ENCODE measurements at places on chromosomes 2 and 18. TPM values are rescaled to one million over a fixed set of nuclear protein-coding genes. Genes with fewer than 3 reads are reported as not detected.

DNA sequence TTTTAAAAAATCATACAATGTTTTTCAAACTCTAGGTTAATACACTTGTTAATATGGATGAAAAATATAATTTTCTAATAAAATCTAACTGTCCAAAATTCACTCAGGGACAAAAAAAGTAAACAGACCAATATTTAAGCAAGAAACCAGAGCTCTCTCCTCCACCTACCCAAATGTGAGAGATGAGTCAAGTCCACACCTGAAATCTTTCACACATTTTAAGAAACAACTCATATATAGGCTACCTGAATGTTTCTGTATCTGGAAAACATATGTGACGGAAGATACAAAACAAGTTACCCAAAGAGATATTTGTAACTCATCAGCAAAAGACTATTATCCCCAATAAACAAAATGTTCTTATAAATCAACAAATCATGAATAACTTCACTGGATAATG is 20.2 kb downstream of the ZNF516 start:
- H3K36me3 ChIP-seq = no peaks in the 10 kb centered on the region
- H3K27me3 ChIP-seq = peaks cover 28% of the 10 kb centered on the region
- DNase-seq = no peak
- no peak overlapping the region for H3K27ac ChIP-seq
- peaks cover 4% of the 10 kb centered on the region for H3K4me1 ChIP-seq

DNA sequence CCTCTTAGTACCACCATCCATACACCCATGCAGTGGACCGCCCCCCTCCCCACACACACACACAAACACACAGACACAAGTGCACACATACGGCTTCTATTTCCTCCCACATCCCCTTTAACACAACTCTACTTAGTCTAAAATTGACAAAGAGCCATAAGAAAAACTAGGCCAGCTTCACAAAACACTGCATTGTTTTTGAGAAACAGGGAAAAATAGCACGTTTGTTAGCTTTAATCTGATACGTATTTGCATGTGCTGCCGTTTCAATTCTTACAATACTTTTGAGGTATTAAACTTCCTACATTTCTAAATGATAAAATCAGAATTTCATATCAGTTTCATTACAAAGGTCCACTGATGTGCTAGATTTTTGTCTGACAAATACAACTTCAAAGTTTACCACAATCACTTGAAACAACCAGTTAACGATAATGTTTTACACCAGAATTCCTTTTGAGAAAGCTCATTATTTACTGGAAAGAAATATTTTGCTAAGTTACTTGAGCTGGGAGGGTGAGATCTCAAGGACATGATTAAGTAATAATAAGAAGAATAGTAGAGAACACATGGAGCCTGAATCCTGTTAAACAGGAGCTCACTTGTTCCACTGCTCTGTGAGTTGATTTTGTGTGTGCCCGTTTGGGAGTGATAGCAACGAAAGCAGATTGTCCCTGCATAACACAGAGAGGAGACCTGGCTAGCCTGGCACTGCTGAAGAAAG is 74.5 kb downstream of the MOGAT1 start:
- H3K27ac ChIP-seq = no peak overlapping the region
- H3K36me3 ChIP-seq = no peaks in the 10 kb centered on the region
- no peak for DNase-seq
- no peak overlapping the region for H3K4me3 ChIP-seq
- no peaks in the 10 kb centered on the region for H3K27me3 ChIP-seq

DNA sequence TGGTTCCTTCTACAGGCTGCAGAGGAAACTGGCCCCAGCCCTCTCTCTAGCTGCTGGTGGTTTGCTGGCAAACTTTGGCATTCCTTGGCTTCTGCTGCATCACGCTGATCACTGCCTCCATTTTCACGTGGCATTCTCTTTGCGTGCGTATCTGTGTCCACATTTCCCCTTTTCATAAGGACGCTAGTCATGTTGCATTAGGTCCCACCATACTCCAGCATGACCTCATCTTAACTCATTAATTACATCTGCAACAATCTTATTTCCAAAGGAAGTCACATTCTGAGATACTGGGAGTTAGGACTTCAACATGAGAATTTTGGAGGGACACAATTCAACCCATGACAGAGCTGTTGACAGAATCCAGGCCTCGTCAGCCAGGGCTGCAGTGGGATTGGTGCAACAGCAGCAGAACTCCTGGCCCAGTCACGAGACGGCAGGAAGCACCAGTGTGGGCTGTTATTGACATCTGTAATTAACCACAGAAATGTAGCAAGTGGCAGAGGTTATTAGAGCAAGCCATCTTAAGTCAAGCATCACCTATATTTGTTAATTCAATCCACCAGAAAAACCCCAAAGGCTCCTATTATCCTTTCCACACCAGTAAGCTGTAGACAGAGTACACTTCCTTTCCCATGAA is 132.4 kb downstream of the TMEM163 start:
- peaks cover 9% of the 10 kb centered on the region for H3K4me1 ChIP-seq
- no peaks in the 10 kb centered on the region for H3K36me3 ChIP-seq
- H3K27me3 ChIP-seq = no peaks in the 10 kb centered on the region
- no peak overlapping the region for H3K4me3 ChIP-seq
- no peak overlapping the region for H3K27ac ChIP-seq

- H3K4me3 ChIP-seq = no peak overlapping the region
- no peaks in the 10 kb centered on the region for H3K36me3 ChIP-seq
- DNase-seq = no peak
- peaks cover 3% of the 10 kb centered on the region for H3K27me3 ChIP-seq
- peaks cover 11% of the 10 kb centered on the region for H3K4me1 ChIP-seq
- no peak overlapping the region for H3K27ac ChIP-seq
Measured at GRCh38 chr2:33602201-33602830, 3.2 kb upstream of the FAM98A start.

DNA sequence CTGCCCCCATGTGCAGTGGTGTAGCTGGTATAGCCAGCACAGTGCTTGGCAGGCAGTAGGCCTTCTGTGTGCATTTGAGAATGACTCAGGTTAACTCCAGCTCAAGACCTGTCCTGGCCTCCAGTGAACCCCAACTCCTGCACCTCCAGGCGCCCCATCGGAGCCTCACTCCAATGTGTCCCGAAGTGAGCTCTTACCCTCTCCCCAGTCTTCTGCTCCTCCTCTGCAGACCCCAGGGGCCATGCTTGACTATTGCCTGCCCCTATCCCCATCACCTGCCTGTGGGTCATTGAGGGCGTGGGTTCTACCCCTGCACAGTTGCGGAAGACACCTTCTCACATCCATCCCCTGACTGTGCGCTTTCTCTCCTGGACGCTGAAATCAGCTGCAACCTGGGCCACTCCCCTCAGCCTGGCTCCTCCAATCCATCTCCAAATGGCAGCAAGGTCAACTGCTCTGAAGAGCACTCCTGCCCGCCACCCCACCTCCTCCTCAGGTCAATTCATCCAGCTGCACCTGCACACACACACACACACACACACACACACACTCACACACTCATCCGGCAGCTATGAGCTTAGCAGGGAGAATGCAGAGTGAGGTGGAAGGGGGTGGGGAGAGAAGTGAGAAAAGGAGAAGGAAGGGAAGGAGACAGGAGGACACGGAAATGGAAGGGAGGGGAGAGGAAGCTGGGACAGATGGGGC is 130.3 kb upstream of the GLI2 start:
- no peak overlapping the region for H3K27ac ChIP-seq
- no peak overlapping the region for H3K4me3 ChIP-seq
- H3K36me3 ChIP-seq = no peaks in the 10 kb centered on the region
- DNase-seq = no peak
- no peaks in the 10 kb centered on the region for H3K4me1 ChIP-seq
- no peaks in the 10 kb centered on the region for H3K27me3 ChIP-seq

GRCh38 chr2:205609113-205609512 is 73.2 kb upstream of the NRP2 start:
- H3K36me3 ChIP-seq = peaks cover 17% of the 10 kb centered on the region
- H3K4me3 ChIP-seq = no peak overlapping the region
- no peak for DNase-seq
- no peak overlapping the region for H3K27ac ChIP-seq
- H3K27me3 ChIP-seq = peaks cover 2% of the 10 kb centered on the region
- peaks cover 58% of the 10 kb centered on the region for H3K4me1 ChIP-seq

DNA sequence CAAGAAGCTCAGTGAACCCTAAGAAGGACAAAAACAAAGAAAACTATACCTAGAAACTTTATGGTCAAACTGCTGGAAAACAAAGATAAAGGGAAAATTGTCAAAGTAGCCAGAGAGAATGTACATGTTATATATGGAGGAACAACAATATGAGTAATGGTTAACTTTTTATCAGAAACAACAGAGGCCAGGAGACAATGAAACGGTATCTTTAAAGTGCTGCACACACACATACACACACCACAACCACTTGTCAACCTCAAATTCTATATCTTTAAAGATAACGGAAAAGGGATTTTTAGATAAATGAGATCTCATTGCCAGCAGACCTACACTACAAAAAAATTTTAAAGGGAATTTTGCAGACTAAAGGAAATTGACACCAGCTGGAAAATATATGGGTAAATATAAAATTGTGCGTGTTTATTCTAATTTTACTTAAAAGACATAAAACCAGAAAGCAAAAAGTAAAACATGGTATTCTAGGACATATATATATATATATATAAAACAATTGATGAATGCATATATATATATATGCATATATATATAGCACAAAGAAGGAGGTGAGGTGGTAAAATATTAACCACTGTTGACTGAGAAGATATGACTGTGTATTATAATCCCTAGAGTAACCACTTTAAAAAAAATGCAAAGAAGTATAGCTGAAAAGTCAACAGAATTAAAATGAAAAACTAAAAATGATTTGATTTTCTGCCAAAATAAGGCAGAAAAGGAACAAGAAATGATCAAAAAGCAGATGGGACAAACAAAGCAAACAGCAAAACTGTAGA is 172.0 kb downstream of the SRBD1 start:
- no peak overlapping the region for H3K27ac ChIP-seq
- DNase-seq = no peak
- H3K4me1 ChIP-seq = peaks cover 4% of the 10 kb centered on the region
- no peaks in the 10 kb centered on the region for H3K27me3 ChIP-seq
- no peak overlapping the region for H3K4me3 ChIP-seq
- peaks cover 9% of the 10 kb centered on the region for H3K36me3 ChIP-seq

DNA sequence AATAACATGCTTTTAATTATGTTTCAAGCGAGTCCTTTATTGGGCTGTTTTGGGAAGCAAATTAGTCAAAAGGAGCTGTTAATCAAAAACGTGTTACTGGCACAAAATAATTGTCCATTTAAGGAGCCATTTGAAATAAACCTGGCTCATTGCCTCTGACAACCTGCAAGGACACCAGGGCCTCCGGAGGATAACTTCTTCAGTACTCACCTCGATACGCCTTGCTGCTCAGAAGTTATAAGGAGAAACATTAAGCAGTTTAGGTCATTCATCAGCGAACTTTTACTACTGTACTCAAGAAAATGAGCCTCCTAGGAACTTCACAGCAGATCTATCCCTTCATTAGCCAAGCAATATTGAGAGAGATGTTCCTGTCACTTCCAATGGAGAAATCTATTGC is 1579.2 kb upstream of the ACVR2A start:
- H3K27ac ChIP-seq = no peak overlapping the region
- no peak overlapping the region for H3K4me3 ChIP-seq
- H3K36me3 ChIP-seq = no peaks in the 10 kb centered on the region
- H3K4me1 ChIP-seq = no peaks in the 10 kb centered on the region
- no peak for DNase-seq

GRCh38 chr2:16655905-16656642 is 9.6 kb downstream of the CYRIA start:
- H3K27ac ChIP-seq = no peak overlapping the region
- H3K36me3 ChIP-seq = no peaks in the 10 kb centered on the region
- no peak overlapping the region for H3K4me3 ChIP-seq
- DNase-seq = no peak
- peaks cover 10% of the 10 kb centered on the region for H3K4me1 ChIP-seq

- H3K4me3 ChIP-seq = no peak overlapping the region
- H3K27ac ChIP-seq = no peak overlapping the region
- DNase-seq = no peak
Measured at GRCh38 chr2:121591199-121591598, 58.1 kb downstream of the CLASP1 start.

DNA sequence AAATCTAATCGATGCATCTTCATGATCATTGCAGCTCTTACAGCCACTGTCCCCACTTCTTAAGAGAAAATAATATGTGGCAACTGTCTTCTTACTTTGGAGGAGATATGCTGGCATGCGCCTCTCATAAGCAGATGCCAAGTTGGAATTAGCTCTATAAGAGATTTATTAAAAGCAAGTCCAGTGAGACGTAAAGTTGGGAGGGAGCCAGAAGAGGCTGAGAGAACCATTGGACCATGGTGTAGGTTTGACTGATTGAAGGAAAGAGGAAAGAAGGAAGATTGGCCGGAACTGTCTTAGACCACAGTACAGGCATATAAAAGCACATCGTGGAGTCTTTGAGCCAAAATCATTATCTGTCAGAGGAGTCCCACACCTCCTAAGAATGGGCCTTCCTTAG is 265.7 kb upstream of the ZC3H15 start:
- no peaks in the 10 kb centered on the region for H3K27me3 ChIP-seq
- no peak for DNase-seq
- no peaks in the 10 kb centered on the region for H3K4me1 ChIP-seq
- no peaks in the 10 kb centered on the region for H3K36me3 ChIP-seq
- no peak overlapping the region for H3K27ac ChIP-seq

GRCh38 chr2:59425247-59425646 is 1128.2 kb downstream of the BCL11A start:
- H3K4me3 ChIP-seq = no peak overlapping the region
- no peaks in the 10 kb centered on the region for H3K27me3 ChIP-seq
- no peaks in the 10 kb centered on the region for H3K4me1 ChIP-seq
- DNase-seq = no peak
- H3K36me3 ChIP-seq = no peaks in the 10 kb centered on the region
- H3K27ac ChIP-seq = no peak overlapping the region

DNA sequence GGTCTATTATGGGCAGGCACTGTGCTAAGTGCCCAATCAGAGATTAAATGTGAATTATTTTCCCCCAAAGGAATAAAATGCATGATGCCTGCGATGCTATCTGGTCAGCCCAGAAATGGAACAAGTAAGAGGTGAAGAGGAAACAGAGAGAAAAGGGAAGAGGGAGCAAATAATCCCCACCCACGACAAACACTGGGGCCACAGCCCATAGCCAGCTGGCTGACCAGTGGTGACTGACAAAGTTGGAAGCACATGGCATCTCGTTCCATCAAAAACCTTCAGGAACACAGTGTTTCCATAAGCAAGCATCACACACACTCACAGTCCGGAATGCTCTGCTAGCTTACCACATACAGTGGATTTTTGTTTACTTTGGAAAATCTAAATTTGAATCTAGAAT is 21.1 kb upstream of the COX7A2L start:
- H3K27ac ChIP-seq = no peak overlapping the region
- no peak for DNase-seq
- H3K27me3 ChIP-seq = peaks cover 11% of the 10 kb centered on the region

GRCh38 chr2:146997945-146998344 is 846.9 kb upstream of the ACVR2A start:
- no peaks in the 10 kb centered on the region for H3K36me3 ChIP-seq
- no peaks in the 10 kb centered on the region for H3K4me1 ChIP-seq
- no peak overlapping the region for H3K4me3 ChIP-seq
- DNase-seq = no peak
- no peak overlapping the region for H3K27ac ChIP-seq

Gene CFAP65
- total RNA-seq = not detected

Gene GAL3ST2
- total RNA-seq = 1.3 TPM

Gene LOXHD1
- total RNA-seq = not detected

Gene DSG2
- total RNA-seq = 1.4 TPM
